ENCODE measurements at places on chromosomes 5 and 9.

- DNase-seq: no peak
Measured at GRCh38 chr5:124743602-124744169, 2.8 kb downstream of the ZNF608 start.

DNA sequence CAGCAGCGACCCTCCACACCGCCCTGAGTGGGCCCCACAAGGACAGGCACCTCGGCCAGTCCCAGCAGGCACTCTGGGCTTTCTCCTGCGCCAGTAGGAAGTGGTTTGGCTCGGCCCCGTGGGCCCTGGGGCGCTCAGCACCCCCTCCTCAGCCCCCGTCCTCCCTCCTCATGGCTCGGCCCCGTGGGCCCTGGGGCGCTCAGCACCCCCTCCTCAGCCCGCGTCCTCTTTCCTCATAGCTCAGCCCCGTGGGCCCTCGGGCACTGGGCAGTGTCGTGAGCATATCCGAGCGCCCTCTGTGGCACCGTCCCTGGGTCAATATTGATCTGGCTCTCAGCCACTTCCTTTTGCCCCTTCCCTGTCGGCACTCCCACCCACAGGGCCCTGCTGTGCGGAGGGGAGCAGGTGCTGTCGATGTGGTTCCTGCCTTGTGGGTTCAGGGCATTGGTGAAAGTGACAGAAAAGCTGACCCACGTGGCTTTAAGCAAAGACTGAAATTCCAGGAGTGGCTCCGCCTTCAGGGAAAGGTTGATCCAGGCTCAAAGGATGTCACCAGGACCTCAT is 5.5 kb upstream of the SCGB3A1 start:
- no peak for DNase-seq

DNA sequence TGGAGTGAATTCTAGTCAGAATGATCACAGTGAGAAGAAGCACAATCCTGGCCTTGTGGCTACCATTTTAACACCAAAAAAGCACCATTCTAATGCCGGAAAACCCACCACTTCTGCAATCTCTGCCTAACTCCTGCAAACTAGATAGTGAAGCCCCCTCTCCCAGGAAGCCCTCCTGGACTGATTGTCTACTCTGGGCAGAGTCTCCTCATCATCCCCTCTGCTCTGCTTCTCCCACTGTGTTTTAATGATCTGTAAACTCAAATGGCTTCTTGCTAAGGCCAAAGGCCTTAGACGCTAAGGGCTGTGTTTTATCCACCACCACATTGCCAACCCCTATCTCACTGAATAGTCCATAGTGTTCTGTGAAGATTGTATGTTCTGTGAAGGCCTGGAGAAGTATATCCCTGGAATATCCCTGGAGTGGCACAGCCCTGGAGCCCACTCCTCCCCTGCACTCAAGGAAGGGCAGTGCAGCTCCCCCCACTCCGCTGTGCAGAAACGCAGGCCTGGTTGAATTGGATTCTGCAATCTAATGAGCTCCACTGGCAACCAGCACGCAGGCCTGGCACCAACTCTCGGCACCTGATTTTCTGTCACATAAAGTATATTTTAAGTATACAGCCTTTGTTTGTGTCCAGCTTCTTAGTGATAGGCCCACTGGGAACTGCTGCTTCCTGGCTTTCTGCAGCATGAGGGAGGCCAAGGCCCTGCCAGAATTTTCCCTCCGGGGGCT is 126.3 kb downstream of the ATPSCKMT start:
- no peak for DNase-seq

DNA sequence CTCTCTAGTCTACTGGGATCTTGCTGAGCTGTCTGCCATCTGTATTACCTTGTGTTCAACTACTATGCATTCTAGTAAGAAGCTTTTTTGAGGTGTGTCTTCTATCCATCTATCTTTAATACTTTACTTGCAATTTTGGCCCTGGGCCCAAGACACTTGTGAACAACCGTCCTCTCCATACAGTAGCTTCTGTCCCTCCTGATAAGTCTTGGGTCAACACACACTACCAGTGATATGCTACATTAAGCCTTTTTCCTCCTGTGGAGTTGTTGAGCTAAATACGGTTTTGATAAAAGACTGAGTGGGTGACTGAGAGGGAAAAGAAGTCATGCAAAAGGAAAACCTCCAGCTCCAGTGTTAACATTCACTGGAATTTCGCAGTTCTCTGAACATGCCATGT is 133.3 kb upstream of the PCA3 start:
- no peak for DNase-seq

- no peak for DNase-seq
Measured at GRCh38 chr5:93497096-93497495, 83.9 kb downstream of the NR2F1-AS1 start.

- no peak for DNase-seq
Measured at GRCh38 chr9:79569814-79570447, 1.8 kb upstream of the TLE4 start.

DNA sequence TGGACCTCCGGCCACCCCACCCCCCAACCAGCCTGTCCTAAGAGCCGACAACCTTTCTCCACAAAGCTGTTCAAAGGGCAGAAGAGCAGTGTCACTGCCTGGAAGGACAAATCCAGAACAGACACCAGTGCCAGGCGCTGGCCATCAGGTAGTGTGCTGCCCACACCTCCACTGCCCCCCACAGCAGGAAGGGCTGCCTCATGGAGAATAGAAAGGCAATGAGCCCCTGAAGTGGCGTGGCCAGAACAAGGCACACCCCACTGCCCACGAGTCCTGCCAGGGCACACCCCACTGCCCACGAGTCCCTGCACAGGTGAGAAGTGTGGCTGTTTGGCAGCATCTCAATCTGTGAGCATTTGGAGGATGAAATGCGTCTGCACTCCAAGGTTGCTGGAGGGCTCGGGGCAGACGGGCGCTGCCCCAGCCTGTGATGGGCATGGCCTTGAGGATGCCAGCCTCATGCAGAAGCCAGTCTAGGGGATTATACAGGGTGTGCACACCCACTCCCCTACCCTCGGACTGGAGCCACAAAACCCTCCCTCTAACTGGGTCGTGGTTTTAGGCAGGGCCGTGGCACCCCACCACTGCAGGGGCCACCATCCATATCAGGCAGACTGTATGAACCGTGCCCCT is 2.3 kb upstream of the SLC9A3 start:
- DNase-seq: no peak

DNA sequence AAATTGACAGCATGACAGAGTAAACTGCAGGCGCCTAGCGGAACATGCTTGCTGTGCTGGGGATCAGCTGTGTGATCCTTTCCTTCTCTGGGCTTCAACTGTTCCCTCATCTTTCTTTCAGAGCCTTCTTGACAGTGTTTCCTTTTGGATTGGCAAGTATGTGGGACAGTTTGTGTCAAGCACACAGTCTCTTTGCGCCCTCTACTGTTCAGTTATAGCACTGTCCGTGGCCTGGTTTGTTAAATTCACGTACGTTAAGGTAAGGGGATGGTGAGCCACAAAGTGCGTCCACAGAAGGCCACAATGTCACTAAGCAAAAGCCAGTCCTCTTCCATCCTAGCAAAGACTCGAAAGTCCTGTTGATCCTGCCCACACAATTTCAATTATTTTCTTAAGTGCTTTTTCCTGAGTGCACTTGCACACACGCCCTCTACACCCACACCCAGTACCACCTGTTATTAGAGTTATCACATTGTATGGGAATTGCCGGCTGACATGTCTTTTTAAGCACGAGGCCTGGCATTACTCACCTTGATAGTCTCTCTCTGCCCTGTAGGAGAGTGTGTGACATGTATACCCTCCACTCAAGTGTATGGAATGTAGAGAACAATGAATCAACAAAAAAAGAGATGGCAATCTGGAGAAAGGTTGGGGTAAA is 22.5 kb upstream of the PTPN3 start:
- peak; percentile 66 for DNase-seq

DNA sequence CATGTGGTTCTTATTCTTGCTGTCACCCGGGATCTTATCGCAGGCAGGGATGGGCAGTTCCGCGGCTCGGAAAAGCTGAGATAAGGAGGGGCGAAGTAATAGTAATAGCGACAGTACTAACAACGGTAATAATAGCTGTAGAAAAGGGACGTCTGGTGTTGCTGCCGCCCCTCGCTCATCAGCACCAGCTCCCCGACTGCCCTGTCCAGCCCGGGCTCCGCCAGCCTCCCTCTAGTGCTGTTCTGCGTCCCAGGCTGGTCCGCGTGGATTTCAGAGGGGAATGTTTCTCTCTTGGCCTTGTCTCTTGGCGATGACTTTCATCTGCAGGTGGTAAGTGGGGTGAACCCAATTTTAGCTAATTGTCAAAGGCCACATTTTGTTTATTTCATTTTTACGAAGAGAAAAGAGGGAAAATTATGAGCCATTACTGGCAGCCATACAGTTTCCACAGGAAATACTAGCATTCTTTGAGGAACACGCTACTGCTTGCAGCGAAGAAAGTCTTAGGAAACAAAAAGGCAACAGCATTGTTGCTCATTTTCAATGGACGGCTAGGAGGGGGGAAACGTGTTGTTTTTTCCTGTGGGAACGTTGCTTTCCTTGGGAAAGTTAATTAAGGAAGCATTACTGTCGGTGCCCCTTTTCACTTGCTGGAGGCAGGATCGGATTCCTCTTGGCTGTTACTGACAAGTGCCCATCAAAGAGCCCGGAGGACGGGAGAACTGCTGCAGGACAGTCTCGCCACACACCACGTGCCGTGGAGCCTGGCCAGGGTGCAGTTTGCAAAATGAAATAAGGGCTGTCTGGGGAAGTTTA is 762 bp downstream of the SNCAIP start:
- no peak for DNase-seq

DNA sequence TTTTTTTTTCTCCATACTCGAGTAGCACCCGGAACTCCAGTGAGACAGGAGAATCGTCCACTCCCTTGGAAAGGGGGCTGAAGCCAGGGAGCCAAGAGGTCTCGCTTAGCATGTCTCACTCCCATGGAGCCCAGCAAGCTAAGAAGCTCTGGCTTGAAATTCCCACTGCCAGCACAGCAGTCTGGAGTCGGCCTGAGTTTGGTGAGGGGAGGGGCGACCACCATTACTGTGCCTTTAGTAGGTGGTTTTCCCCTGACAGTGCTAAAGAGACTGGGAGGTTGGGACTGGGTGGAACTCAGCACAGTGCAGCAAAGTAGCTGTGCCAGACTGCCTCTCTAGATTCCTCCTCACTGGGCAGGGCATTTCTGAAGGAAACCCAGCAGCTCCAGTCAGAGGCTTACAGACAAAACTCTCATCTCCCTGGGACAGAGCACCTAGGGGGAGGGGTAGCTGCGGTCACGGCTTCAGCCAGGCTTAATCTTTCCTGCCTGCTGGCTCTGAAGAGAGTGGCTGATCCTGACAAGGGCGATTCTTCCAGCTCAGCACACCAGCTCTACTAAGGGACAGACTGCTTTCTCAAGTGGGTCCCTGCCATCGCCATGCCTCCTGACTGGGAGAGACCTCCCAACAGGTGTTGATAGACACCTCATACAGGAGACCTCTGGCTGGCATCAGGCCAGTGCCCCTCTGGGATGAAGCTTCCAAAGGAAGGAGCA is 414.5 kb upstream of the ZNF608 start:
- DNase-seq: no peak

All from Jurkat, Clone E6-1 (cell line).